HCT116 (cell line): ENCODE measurements at places on chromosomes 6 and 20. TPM values are rescaled to one million over a fixed set of nuclear protein-coding genes. Genes with fewer than 3 reads are reported as not detected.

Gene NHLRC1
- total RNA-seq: not detected

GRCh38 chr20:63119121-63119962 lies 96.6 kb downstream of the YTHDF1 start:
- H3K4me1 ChIP-seq: peaks cover 4% of the 10 kb centered on the region; the same call in 1 of the 2 replicates
- no peak overlapping the region for H3K27ac ChIP-seq
- no peak overlapping the region for H3K4me3 ChIP-seq

DNA sequence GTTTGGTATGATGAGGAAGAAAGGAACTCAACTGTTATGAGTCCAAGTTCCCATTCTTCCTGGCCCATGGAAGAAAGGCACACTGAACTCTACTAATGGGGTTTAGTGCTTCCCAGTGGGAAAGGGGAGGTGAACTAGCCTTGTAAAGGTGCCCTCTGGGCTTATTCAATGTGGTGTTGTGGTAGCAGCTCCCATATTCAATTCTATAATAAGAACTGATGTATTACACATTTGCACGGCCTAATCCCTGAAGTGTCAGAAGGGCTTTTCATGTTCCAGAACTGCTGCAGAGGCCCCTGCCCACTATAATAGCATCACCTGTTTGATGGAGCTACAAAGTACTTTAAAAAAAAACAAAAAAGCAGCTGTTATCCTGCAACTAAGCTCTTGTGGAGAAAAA lies 17.1 kb downstream of the PRKN start:
- no peaks in the 10 kb centered on the region for H3K4me1 ChIP-seq
- no peak overlapping the region for H3K27ac ChIP-seq
- no peaks in the 10 kb centered on the region for H3K27me3 ChIP-seq
- no peak for DNase-seq
- H3K36me3 ChIP-seq: no peaks in the 10 kb centered on the region
- no peak overlapping the region for H3K4me3 ChIP-seq

Gene ZNFX1
- total RNA-seq: 24.1 TPM

DNA sequence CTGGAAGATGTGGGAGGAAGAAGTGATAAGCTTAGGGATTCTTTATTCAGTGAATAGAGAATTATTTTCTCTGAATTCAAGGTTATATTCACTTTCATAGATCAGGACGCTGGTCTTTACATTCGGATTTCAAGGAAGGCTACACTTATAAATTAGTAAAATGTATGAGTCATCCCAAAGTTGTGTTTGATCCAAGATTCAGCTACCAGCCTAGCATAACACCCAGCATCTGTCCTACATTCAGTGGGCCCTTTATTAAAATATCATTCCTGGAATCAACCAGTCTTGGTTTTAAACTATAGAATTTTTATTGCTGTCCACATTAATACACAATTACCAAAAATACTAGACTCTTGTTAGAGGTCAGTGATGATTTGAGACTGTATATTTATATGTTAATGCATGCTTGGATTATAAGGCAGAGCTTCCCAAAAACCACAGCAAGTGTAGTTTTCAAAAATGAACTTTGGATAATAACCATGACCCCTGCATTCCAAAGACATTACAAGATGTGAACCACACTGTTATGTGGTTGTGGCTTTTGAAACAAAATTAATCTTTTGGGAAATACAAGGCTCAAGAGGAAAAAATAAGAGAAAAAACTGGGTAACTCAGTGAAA lies 210.7 kb upstream of the CNR1 start:
- DNase-seq: no peak
- H3K4me3 ChIP-seq: no peak overlapping the region
- H3K36me3 ChIP-seq: no peaks in the 10 kb centered on the region
- H3K27me3 ChIP-seq: peaks cover 50% of the 10 kb centered on the region
- H3K27ac ChIP-seq: no peak overlapping the region

- H3K4me1 ChIP-seq: no peaks in the 10 kb centered on the region
- no peak for DNase-seq
- H3K27ac ChIP-seq: no peak overlapping the region
- H3K36me3 ChIP-seq: no peaks in the 10 kb centered on the region
- H3K4me3 ChIP-seq: no peak overlapping the region
These were observed 564.3 kb downstream of the LMBRD1 start for GRCh38 chr6:69232496-69232895.

DNA sequence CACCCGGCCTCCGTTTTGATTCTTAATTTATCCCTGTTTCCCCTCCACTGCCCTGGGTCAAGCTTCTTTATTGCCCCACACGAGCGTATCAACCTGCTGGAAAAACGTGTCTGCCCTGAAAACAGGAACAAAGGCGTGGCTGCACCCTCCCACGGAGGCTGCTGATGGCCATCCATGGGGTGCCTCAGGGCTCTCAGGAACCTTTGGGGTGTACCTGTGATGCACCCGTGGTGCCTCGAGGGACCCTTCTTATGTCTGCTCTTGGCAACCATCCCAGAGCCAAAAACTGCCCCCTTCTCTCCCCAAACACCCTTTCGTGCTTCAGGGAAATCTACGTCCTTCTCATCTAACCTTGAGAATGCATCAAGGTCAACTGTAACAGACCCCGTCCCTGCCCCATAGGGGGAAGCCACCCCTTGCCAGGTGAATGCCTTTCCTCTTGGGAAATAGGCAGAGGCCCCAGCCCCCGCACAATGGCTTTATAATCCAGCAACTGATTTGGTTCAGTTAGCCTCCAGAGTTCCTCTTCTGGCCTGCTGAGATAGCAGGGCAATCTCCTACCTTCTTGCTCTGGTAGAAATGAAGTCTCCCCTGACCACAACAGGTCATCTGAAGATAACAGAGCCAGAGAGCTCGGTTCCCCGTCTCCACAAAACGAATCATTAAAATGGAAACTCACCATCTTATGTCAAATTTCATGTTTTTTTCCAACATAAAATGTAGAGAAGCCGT lies 29.4 kb downstream of the PSMG4 start:
- DNase-seq: no peak
- H3K4me1 ChIP-seq: no peaks in the 10 kb centered on the region
- no peaks in the 10 kb centered on the region for H3K36me3 ChIP-seq
- no peaks in the 10 kb centered on the region for H3K27me3 ChIP-seq

DNA sequence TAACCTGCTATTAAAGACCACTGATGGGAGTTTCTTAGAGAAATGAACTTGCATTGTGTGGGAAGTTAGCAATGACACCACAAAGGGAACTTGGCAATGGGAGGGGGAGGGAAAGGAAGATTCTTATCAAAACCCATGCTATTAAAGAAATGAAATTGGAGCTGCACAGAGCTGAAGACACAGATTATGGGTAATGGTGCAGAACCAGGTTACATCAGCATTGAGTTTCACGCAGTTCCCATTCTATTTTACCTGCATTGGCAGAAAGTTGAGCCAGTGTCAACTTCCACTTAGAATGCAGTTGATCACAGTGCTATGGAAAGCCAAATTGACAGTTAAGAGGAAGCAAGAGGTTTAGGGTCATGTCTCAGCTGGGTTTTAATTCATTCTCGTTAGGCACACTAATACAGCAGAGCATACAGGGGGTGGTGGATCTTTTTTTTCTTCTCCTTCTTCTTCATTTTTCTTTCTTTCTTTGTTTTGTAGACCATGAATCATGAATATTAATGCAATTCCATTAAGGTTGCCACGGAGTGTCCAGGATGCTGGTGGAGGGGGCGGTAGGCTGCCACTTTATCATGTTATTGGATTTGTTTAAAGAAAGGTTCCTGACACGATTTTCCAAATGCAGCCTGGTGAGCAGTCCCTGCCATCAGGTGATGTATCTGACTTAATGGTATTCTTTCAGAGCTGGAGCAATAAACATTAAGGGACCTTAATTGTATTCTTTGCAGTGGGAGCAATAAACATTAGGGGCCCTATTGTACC lies 1092.0 kb upstream of the MAP3K7 start:
- no peaks in the 10 kb centered on the region for H3K27me3 ChIP-seq
- H3K4me1 ChIP-seq: no peaks in the 10 kb centered on the region
- no peaks in the 10 kb centered on the region for H3K36me3 ChIP-seq
- no peak overlapping the region for H3K27ac ChIP-seq
- no peak overlapping the region for H3K4me3 ChIP-seq

Gene BEND3
- 6.3 TPM for total RNA-seq

DNA sequence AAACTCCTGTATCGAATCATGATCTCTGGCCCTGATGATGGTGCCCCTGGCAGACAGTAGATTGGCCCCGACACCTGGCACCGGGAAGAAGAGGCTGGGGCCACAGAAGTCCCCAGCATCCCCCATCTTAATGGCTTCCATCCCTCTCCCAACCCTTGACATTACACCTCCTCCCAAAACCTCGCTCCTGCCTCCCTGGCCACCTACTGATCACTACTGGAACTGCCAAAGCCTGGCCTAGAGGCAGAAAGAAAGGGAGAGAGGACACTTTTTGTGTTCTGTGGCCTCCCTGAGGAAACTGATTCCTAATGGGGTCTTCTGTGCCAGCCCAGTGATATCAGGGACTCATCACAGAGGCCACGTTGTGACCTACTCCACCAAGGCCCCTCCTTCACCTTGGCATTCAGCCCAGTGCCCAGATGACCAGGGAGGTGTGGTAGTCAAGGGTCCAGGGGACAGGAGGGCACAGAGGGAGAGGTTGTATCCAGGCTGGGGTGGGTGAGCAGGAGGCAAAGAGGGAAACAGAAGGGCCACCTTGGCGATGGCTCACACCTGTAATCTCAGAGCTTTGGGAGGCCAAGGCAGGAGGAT lies 6.1 kb downstream of the C20orf173 start:
- no peak overlapping the region for H3K4me3 ChIP-seq
- no peaks in the 10 kb centered on the region for H3K27me3 ChIP-seq
- H3K27ac ChIP-seq: no peak overlapping the region

DNA sequence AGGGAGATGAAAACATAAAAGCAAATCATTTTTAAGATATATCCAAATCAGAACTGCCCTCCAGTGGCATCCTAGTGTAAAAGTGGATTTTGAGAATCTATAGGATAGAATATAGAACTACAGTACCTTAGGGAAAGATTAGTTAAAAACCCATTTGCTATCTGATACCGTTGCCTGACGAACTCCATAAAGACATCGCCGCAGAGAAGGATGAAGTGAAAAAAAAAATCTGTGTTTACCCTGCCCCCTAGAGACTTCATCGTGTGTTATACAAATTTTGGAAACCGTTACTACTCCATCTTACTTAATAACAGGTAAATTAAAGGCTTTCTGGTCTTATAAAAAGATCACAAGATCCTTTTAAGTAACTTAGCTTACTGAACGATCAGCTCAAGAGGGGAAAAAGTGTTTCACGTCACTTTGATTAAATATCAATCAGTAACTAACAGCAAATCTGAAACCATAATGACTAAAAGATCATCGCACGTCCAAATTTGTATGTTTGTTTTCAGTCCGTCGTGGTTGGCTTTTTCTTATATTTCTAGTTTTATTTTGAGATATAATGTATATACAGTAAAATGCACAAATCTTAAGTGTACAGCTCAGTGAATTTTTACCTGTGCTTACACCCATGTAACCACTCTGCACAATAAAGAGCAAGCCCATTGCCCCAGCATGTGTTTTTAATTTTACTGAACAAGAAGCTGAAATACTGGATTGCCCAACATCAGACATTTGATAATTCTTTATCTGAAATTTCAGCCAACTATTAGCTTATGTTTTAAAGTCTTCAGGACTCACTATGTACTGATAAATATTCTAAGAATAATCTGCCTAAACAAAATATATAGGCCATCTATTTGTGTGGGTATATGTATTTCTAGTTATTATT lies 881 bp upstream of the MCM3 start:
- DNase-seq: no peak
- peak overlapping the region; percentile 88 for H3K4me3 ChIP-seq
- peaks cover 22% of the 10 kb centered on the region for H3K4me1 ChIP-seq

- no peak for DNase-seq
- H3K4me1 ChIP-seq: peaks cover 3% of the 10 kb centered on the region; the same call in 1 of the 2 replicates
- no peak overlapping the region for H3K4me3 ChIP-seq
- no peaks in the 10 kb centered on the region for H3K27me3 ChIP-seq
These were observed 4.1 kb upstream of the CEP250 start for GRCh38 chr20:35451295-35451694.

DNA sequence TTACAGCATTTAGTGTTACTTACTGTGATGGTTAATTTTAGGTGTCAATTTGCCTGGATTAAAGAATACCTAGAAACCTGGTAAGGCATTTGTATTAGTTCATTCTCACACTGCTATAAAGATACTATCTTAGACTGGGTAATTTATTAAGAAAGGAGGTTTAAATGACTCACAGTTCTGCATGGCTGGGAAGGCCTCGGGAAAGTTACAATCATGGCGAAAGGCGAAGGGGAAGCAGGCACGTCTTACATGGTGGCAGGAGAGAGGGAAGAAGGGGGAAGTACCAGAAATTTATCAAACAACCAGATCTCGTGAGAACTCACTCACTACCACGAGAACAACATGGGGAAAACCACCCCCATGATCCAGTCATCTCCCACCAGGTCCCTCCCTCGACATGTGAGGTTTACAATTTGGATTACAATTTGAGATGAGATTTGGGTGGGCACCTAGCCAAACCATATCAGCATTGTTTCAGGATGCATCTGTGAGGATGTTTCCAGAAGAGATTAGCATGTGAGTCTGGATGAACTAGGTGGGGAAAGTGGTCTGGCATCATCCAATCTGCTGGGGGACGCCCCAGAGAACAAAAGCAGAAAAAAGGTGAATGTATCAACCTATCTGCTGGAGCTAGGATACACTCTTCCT lies 76.8 kb downstream of the MKKS start:
- DNase-seq: no peak
- no peaks in the 10 kb centered on the region for H3K36me3 ChIP-seq
- H3K27me3 ChIP-seq: no peaks in the 10 kb centered on the region
- no peaks in the 10 kb centered on the region for H3K4me1 ChIP-seq
- H3K27ac ChIP-seq: no peak overlapping the region

Gene BCAS4
- 18.9 TPM for total RNA-seq

Gene OR12D3
- total RNA-seq: not detected

DNA sequence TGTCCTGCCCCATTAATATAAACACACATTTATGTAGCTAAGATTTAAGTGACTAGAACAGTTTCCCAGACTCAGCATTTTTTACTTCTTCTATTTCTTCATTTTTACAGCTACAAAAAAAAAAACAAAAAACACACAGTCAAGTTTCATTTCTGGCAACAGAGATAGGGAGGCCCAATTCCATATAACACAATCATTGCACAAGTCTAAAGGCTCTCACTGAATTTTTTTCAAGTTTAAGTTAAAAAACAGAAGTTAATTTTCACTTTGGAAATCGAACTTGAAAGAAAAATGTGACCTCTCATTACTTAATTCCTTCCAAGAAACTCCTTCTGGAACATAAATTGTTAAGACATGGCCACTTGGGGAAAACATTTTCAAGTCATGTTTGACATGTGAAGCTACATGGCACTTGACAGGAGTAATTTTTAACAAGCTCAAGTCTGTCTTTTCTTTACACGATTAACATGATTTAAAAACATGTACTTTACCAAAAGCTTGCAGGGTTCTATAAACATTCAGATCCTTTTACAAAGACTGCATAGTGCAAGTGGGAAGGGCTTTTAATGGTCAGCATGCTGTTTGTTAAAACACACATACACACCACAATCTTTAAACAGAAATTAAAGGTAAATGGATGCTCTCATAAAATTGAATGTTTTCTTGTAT lies 100.1 kb upstream of the CCDC28A start:
- no peaks in the 10 kb centered on the region for H3K36me3 ChIP-seq
- no peaks in the 10 kb centered on the region for H3K27me3 ChIP-seq
- H3K4me1 ChIP-seq: no peaks in the 10 kb centered on the region

- peaks cover 4% of the 10 kb centered on the region; the same call in 1 of the 2 replicates for H3K4me1 ChIP-seq
- no peaks in the 10 kb centered on the region for H3K27me3 ChIP-seq
- H3K27ac ChIP-seq: no peak overlapping the region
- no peaks in the 10 kb centered on the region for H3K36me3 ChIP-seq
These were observed 4.3 kb upstream of the DCBLD1 start for GRCh38 chr6:117477988-117478852.

Gene BCAS1
- 0.17 TPM for total RNA-seq

GRCh38 chr20:35369804-35370203 lies 42.0 kb downstream of the UQCC1 start:
- no peak for DNase-seq
- H3K4me1 ChIP-seq: no peaks in the 10 kb centered on the region
- peaks cover 5% of the 10 kb centered on the region; the same call in 1 of the 2 replicates for H3K36me3 ChIP-seq
- no peak overlapping the region for H3K4me3 ChIP-seq
